ENCODE measurements at places on chromosomes 2 and 18.

GRCh38 chr2:159661286-159661685 is 44.9 kb upstream of the BAZ2B start:
- no peak for DNase-seq

DNA sequence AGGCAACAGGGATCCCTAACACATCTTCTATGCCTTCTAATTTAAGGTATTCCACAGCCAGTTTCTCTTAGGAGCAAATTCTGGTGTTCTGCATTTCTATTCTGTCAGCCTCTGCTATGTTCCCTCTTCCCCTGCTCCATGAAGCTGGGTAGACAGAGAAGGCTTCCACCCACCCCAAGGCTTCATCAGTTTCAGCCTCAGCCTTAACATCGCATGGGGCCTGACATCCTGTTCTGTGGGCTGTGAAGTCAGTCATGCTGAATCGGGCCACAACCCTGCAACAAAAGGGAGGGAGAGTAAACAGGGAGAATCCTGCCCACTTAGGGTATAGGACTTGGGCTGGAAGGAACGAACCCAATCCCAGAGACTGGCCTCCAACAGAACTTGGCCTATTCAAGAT is 70.6 kb upstream of the PPM1B start:
- DNase-seq: peak; percentile 19

DNA sequence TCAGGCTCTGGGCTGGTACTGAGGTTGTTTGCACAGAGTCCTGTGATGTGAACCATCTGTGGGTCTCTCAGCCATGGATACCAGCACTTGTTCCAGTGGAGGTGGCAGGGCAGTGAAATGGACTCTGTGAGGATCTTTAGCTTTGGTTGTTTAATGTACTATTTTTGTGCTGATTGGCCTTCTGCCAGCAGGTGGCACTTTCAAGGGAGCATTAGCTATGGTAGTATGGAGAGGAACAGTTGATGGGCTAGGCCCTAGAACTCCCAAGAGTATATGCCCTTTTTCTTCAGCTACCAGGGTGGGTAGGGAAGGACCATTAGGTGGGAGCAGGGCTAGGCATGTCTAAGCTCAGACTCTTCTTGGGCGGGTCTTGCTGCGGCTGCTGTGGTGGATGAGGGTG is 257.0 kb upstream of the GYPC start:
- peak; percentile 47 for DNase-seq

GRCh38 chr2:235541016-235541415 is 47.2 kb downstream of the AGAP1 start:
- no peak for DNase-seq

DNA sequence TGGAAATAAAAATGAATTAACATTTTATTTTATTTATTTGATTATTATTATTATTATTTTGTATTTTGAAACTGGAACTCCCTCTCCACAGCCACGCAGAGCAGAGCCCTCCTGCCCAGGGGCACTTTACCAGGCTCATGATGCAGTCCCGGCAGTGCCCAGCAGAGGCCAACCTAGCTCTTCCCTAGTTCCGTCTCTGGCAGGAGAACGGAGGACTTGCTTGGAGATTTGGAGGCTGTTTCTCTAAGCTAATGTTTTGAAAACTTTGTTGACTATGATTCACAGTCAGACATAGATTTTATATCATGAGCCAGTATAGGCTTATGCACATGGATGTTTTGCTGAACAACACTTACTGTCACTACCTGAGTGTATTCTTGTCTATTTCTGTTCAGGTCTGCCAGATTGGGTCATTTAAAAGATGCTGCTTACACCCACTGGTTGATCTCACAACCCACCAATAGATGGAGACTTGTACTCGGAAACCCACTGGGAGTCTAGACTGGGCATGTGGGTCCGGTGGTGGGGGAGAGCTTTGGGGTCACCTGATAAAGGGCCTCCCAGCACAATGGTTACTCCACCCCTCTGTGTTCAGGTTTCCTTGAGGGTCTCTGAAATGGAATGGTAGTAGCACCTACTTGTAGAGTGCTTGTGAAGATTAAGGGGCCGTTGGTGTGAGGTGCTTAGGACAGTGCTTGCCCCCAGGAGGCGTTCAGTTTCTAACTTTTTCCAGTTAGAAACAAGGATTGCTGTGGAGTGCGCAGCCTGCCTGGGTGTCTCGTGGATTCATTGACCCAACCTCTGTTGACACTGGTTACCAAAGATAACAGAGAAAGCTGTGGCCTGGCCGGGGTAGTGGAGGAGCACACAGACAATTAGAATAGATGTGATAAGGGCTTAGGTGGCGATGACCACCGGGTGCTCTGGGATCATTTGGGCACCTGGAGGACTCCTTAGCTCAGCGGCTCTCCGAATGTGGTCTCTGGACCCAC is 177.3 kb downstream of the HAUS1 start:
- DNase-seq: peak; percentile 80

GRCh38 chr2:206920310-206920709 is 19.0 kb upstream of the CPO start:
- DNase-seq: no peak

GRCh38 chr2:189437926-189438325 is 3.3 kb upstream of the WDR75 start:
- DNase-seq: no peak

GRCh38 chr2:160568856-160569255 is 75.2 kb upstream of the RBMS1 start:
- DNase-seq: no peak

- DNase-seq: no peak
Measured at GRCh38 chr18:12796448-12796847, 87.6 kb downstream of the PTPN2 start.

- no peak for DNase-seq
Measured at GRCh38 chr18:73563345-73563744, 584.3 kb downstream of the FBXO15 start.

GRCh38 chr2:229836847-229837246 is 85.0 kb downstream of the TRIP12 start:
- no peak for DNase-seq

DNA sequence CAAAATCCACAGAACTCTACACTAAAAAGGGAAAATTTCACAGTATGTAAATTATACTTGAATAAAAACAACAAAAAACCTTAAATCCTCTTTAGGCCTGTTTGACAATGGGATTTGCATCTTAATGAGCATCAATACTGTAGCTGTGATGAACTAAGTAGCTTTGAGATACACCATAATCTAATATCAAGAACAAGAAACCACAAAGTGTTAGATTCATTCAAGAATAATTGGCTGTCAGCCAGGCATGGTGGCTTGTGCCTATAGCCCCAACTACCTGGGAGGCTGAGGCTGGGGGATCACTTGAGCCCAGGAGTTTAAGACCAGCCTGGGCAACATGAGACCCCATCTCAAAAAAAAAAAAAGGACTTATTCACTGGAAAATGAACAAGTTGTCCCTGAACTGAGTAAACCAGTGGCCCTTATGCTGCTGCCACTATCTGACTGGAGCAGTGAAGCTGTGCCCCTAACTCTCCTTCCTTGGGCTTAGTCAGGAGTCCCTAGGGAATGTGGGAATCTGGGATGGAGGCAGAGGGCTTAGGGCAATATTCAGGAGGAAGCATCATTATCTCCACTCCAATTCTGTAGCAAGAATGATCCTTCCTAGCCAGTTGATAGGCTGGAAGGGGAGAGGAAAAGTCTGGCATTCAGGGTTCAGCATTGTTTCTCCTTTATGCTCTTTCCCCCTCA is 88.5 kb downstream of the PRKCE start:
- peak; percentile 32 for DNase-seq

GRCh38 chr18:76495435-76496193 is 572 bp upstream of the ZNF516 start:
- DNase-seq: peak; percentile 37

GRCh38 chr18:12857215-12857905 is 26.7 kb downstream of the PTPN2 start:
- DNase-seq: peak; percentile 66

GRCh38 chr2:8581601-8582041 is 100.2 kb upstream of the ID2 start:
- no peak for DNase-seq

GRCh38 chr2:222287862-222288479 is 10.8 kb downstream of the PAX3 start:
- DNase-seq: no peak

GRCh38 chr18:1425679-1426078 is 521.0 kb downstream of the ADCYAP1 start:
- no peak for DNase-seq

GRCh38 chr2:166337932-166338331 is 37.8 kb downstream of the SCN9A start:
- DNase-seq: no peak

DNA sequence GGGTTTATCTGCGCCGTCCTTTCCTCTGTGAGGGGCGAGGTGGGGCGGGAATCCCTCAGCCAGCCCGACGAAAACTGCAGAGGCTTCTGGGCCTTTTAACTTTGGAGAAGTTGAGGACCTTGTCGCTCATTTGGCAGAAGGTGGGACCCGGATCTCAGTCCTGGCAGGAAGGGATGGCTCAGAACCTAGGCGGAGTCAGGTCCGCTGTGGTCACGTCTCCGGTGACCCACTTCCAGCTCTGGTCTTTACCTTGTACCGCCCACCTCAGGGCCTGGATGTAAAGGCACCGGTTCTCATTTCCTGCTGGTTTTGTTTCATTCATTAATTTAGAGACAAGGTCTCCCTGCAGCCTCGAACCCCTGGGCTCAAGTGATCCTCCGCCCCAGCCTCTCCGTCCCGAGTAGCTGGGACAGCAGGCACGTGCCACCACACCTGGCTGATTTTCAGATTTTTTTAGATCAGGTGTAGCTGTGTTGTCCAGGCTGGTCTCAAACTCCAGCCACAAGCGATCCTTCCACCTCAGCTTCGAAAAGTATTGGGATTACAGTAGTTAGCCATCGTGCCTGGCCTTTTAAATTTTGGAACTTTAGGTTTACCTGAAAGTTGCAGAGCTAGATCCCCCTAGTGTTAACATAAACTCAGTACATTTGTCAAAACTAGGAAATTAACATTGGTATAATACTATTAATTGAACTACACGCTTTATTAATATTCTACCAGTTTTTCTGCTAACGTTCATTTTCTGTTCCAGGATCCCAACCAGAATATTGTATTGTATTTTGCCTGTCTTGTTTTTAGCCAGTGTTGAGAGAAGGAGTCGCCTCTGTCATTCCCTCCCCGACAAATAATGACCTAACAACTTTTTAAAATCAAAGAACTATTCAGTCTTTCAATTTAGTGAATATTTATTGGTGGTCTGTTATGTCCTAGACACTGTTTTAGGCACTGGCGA is 852 bp downstream of the POLI start:
- DNase-seq: peak; percentile 75

- DNase-seq: no peak
Measured at GRCh38 chr2:40240070-40240469, 211.8 kb downstream of the SLC8A1 start.

DNA sequence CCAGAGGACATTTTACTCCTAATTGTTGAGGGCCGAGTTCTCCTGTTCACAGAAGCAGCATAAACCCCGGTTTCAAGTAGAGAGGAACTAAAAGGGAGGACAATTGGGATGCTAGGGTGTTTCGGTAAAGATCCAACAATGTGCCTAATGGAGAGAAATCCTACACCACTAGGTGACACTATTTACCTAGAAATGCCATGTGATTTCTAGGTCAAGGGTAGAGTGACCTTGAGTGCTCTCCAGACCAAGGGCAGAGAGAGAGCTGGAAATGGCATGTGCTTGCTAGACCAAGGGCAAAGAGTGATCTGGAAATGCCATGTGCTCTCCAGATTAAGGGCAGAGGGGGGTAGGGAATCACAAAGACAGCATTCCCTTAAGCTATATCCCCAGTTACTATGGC is 472.0 kb downstream of the DCDC2C start:
- DNase-seq: no peak

Measured in activated CD4-positive, alpha-beta T cell treated with anti-CD3 and anti-CD28 coated beads for 36 hours (primary cell).